Fibroblast of upper back skin (primary cell): ENCODE measurements at places on chromosomes 5 and 9.

- no peak for DNase-seq
These were observed 19.4 kb upstream of the GRPEL2 start for GRCh38 chr5:149325894-149326293.

DNA sequence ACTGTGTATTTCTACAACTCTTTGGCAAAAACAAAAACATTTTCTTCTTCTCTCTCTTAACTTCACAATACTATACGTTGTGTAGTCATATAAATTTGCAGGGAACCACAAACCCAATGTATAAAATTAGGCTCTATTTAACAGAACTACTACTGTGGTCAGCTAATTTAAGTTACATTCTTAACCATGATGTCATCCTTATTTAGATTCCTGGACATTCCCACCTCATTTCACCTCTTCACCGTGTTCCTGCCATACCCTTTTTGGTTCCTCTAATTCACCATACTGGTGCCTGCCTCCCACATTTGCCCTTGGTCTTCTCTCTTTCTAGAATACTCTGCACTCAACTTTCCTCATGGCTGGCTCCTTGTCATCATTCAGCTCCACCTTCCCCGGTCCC is 75.7 kb upstream of the SH3GL2 start:
- DNase-seq: no peak

DNA sequence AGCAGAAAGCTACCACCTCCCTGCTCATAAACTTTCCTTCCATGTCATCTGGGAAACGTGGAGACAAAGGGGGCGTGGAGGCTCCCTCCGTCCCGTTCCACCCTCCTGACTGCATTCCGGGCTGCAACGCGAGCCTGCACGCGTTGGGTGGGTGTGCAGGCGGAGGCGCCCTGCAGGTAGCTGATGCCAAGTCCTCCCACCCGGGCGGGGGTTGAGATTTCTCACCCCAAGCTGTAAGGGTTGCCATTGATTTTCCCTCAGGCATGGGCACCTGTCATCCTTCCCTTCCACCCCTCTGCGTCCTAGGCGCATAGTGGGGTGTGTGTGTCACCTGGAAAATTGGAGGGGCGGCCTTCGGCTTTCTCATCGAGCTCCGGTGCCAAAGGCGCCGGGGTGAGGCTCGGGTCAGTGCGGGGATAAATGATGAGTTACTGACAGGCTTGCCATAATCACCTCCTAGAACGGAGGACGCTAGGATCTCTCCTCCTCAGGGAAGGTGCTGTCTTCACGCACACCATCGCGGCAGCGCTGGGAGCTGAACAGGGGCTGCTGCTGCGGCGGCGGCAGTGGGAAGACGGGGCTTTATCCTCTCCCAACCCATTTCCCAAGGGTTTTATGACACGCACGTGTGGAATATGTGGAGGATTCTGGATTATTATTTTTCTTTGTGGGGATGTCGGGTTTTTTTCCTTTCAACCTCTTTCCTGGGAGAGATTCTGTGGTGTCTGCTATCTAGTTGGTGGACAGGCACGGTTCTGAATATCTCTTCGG is 973 bp downstream of the PLPPR1 start:
- no peak for DNase-seq

GRCh38 chr5:129094924-129095899 is 663 bp downstream of the ISOC1 start:
- DNase-seq: peak; percentile 11

DNA sequence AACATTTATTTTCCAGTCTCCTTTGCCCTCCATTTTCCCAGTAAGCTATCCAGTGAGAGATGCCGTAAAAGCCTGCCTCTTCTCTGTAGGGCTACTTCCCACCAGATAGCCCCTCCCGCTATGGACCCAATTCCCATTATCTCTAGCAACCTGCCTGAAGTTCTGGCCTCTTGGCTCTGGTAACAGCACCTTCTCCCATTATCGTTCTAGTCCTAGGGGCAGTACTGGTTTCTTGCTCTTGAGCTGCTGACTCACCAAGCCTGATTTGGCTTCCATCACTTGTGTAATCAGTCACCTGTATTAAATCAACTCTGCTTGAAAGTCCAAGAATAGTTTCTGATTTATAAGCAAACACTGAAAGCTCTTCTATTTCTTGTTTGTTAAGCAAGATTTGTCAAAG is 42.8 kb upstream of the PARP8 start:
- no peak for DNase-seq

DNA sequence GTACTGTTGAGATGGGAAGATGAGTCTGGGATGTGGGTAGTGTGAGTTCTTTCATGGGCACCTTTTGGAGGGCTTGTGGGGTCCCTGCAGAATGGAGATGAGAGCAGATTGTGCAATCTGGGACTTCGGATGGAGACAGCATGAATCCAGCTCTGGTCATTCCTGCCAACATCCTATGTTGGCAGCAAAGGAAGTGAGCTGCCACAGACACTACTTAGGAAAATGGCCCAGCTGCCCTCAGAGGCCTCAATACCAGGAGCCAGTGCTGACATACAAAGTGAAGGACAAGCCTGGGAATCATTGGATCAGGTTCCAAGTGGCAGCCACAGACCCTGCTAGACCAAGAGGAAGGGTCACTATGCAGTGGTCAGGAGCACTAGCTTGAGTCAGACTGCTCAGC is 402.8 kb downstream of the CDK5RAP2 start:
- no peak for DNase-seq

- DNase-seq: no peak
These were observed 16.0 kb downstream of the ATP10B start for GRCh38 chr5:160835818-160836528.

DNA sequence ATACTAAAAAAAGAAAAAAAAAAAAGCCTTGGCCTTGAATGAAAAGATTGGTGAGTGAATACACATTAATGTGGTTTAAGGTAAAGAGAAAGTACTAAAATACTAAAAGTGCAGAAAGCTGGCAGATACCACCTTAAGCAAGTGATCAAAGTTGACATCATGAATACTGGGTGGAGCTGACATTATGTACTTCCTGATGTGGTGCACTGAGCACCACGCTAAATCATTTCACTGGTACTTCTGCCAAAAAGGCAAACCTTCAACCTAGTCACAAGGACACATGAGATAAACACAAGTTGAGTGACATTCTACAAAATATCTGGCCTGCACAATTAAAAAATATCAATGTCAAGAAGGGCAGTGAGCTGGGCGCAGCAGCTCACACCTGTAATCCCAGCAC is 33.8 kb upstream of the PANK3 start:
- no peak for DNase-seq

DNA sequence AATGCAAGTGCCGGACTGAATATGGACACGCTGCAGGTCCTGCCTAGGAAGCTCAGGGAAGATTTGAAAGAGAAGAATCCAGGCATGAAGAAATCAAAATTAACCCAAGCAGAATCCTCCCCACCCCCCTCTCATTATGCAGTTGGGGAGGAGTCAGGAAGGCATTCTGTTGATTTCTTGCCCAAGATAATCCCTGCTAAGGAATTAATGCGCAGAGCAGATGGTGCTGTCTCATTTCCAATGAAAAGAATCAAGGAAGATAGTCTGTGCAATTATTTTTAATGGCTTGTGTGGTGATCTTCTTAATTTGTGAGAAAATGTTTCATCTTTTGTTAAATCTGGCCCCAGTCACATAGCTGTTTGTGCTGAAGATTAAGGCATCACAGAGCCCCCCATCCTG is 145.0 kb downstream of the ZNF462 start:
- DNase-seq: no peak

GRCh38 chr9:124251605-124252378 is 6.0 kb upstream of the NEK6 start:
- DNase-seq: peak; percentile 82

GRCh38 chr5:132655821-132656773 is 1.9 kb upstream of the IL13 start:
- peak; percentile 37 for DNase-seq

DNA sequence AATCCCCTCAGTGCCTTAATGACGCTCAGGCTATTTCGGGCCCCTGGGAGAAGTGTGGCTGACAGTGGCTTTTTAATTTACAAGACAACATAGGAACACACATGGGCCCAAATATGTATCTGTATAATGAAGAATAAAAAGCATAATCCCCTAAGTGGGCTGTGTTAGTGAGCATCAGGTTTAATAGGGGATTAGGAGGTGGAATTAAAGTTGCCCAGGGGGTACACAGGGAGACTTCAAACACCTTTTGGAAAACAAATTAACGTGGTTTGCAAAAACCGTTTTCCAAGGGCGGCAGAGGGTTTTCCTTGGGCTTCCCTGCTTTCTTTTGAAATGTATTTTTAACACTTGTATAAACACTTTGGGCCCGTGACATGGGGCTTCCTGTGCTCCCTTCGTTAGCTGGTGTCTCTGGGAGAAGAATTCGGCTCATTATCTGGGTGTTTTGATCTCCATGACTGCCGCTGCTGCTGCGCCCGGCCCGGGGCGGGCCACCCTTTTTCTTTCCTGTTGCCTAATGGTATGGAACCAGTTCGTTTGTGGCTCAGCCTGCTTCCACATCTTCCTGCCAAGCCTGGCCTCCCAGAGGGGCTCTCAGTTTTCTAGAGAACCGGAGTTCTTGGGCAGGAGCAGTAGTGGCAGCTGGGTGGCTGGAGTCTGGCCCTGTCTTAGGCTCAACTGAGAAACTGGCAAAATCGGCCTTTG is 173.0 kb downstream of the MACROH2A1 start:
- no peak for DNase-seq

DNA sequence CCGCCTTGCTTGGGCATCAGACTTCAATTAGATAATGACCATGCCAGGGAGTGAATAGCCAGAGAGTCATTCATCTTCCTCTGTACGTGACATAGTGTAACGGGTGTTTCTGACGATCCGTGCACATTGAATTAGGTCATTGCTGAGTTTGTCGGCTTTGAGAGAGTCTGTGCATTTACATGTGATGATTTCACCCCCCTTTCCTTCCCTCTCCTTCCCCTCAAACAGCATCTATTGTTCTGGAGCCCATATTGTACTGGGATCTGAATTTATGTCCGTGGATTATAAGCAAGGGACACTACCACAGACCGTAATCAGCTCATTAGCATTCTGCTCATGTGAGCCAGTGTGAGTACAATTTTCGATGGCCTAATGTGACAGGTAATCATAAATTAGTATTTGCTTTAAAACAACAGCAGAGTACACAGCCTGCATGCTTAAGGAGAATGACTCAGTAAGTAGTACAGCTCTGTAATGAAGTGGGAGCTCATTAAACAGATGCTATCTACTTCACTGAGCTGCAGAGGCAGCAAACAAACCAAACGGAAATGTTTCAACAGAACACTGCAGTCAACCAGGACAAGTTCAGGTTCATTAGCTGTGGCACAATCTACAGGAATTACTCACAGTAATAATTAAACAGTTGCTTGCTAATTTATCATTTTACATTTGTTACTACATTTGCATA is 302.1 kb downstream of the CSNK1G3 start:
- peak; percentile 54 for DNase-seq

- no peak for DNase-seq
These were observed 356.7 kb downstream of the TMEM167A start for GRCh38 chr5:82720213-82721086.

DNA sequence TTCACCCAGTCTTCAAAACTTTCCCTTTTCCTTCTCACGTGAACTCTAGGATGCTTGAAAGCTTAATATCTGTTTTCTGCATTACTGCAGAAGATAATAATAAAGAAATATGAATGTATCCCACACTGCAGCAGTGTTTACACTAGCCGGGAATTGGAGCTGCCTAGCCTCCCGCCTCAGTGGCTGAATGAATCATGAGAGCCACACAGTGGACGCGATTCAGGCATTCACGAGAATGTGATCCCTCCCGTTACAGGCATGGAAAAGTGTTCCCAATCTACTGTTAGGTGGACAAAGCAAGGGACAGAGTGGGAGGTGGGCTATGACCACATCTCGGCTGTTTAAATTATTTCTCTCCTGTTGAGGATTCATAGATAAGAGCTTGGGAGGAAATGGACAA is 69.4 kb upstream of the CTSL start:
- DNase-seq: peak; percentile 12

- DNase-seq: no peak
These were observed 67.8 kb downstream of the PSD2 start for GRCh38 chr5:139863361-139863760.

GRCh38 chr5:34538026-34538672 is 118.0 kb upstream of the RAI14 start:
- DNase-seq: no peak

DNA sequence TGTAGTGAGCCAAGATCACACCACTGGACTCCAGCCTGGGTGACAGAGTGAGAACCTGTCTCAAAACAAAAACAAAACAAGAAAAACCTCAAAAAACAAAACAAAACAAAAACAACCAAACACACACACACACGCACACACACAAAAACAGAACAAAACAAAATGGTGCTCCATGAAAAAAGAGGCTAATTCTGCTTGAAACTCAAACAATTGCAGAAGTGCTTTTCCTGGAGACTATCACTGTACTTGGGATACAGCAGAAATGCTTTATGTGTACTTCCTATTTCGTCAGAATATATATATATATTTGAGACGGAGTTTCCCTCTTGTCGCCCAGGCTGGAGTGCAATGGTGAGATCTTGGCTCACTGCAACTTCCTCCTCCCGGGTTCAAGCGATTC is 49.9 kb upstream of the HSPA9 start:
- DNase-seq: no peak

- no peak for DNase-seq
These were observed 274.3 kb upstream of the DMRT1 start for GRCh38 chr9:567128-567746.

DNA sequence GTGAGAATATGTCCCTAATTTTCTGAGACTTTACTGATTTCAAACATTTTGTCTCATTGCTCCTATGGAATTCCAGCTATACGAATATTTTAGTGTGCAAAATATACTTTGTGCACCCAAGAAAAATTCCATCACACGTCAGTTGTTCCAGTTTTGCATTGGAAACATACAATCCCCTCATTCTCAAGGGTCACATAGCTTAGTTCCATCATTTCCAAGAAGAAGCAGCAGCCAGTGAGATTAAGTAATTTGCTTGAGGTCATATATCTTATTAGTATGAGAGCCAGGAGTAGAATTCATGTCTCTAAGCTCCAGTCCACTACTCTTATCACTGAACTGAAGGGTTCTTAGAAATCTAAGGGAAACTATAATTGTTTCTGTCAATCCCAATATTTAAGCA is 746.7 kb upstream of the C9orf72 start:
- DNase-seq: no peak
